ENCODE measurements at places on chromosomes 5 and 9. TPM values are rescaled to one million over a fixed set of nuclear protein-coding genes. Genes with fewer than 3 reads are reported as not detected.

- no peak overlapping the region for H3K27ac ChIP-seq
- peaks cover 7% of the 10 kb centered on the region for H3K4me1 ChIP-seq
- H3K36me3 ChIP-seq, result peaks cover 100% of the 10 kb centered on the region
- no peak for ATAC-seq
Measured at GRCh38 chr5:10393491-10393890, 40.0 kb downstream of the MARCHF6 start.

- H3K27me3 ChIP-seq, result peaks cover 28% of the 10 kb centered on the region
- H3K4me3 ChIP-seq, result no peak overlapping the region
- no peak overlapping the region for H3K27ac ChIP-seq
- no peak for ATAC-seq
- no peaks in the 10 kb centered on the region for H3K4me1 ChIP-seq
Measured at GRCh38 chr9:134932171-134932570, 14.5 kb upstream of the FCN1 start.

The FBXW11 gene
- total RNA-seq, result 51.4 TPM

GRCh38 chr5:172624083-172624995 is 16.7 kb upstream of the NEURL1B start:
- H3K27me3 ChIP-seq, result peaks cover 11% of the 10 kb centered on the region
- no peaks in the 10 kb centered on the region for H3K36me3 ChIP-seq
- no peak for ATAC-seq
- H3K27ac ChIP-seq, result no peak overlapping the region

GRCh38 chr5:15654779-15655178 is 154.8 kb downstream of the FBXL7 start:
- no peak for ATAC-seq
- no peak overlapping the region for H3K4me3 ChIP-seq
- H3K4me1 ChIP-seq, result no peaks in the 10 kb centered on the region
- no peak overlapping the region for H3K27ac ChIP-seq
- H3K36me3 ChIP-seq, result no peaks in the 10 kb centered on the region

DNA sequence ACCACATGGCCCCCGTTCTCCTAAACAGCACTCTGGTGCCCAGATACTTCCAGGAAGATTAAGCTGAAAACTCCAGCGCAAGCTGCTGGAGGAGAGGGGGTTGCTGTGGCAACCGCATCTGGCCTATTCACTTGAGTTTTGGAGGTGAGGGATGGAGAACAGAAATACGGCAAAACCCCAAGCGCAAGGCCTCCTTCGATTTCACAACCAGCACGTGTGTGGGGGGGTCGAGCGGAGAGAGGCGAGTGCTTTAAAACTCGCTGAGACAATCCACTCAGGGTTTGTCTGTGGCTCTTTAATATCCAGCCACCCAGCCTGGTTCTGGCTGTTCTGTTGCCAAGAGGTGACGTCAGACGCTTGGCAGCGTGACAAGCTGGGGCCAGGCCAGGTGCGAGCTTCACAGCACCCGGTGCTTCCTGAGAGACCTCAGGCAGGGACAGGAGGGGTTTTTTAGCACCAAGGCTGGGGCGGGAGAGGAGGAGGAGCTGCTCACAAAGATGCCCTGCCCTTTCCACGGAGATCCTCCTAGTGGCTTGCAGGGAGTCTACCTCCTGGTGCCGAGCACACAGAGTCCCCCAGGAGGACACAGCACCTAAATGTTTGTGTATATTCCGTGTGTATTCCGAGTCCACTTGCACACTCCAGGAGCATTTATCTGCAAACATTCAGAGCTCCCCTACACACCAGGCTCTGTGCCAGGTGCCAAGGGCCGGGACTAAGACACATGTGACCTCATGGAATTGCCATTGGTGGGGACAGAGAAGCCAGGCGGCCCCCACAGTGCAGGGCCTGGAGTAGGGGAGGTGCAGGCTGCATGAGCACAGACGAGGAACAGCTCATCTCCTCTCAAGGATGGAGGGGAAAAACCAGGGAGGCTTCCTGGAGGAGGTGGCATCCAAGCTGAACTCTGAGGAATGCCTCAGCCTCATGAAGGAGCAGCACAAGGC is 194.6 kb downstream of the OLFM1 start:
- H3K4me1 ChIP-seq, result no peaks in the 10 kb centered on the region
- no peaks in the 10 kb centered on the region for H3K36me3 ChIP-seq
- H3K4me3 ChIP-seq, result no peak overlapping the region
- H3K27ac ChIP-seq, result no peak overlapping the region
- ATAC-seq, result no peak

The BARHL1 gene
- not detected for total RNA-seq

GRCh38 chr5:133754575-133755169 is 142.3 kb upstream of the FSTL4 start:
- no peaks in the 10 kb centered on the region for H3K36me3 ChIP-seq
- no peaks in the 10 kb centered on the region for H3K4me1 ChIP-seq
- H3K4me3 ChIP-seq, result no peak overlapping the region
- ATAC-seq, result peak; percentile 37
- H3K27ac ChIP-seq, result no peak overlapping the region

DNA sequence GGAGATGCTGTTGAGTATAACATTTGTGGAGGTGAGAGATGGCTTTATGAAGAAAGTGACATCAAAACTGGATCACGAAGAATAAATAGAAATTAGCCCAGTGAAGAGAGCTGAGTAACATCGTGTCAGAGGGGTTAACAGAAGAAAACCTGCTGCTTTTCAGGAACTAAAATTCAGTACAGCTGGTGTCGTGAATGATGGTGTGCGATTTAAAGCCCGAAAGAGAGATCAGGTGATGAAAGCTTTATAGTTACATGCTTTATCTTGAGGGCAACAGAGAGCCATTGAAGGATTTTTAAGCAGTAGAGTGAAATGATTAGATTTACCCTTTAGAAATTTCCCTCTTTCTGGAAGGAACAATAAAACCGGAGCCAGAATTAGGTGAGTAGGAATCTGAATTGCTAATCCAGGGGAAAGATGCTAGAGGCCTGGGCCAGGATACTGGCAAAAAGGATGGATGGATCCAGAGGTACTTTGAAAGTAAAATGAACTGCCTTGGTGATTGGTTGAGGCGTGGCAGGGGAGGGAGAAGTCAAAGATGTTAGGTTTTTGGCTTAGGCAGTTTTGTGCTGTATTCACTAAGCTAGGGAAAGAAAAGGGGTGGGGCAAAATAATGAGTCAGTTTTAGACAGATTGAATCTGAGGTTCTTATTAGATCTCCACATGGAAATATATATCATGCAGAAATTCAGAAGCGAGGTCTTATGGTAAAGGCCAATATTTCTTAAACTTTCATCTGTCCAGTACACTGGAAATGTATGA is 3.4 kb downstream of the LRRC70 start:
- no peaks in the 10 kb centered on the region for H3K36me3 ChIP-seq
- H3K4me1 ChIP-seq, result peaks cover 30% of the 10 kb centered on the region
- H3K4me3 ChIP-seq, result no peak overlapping the region
- no peaks in the 10 kb centered on the region for H3K27me3 ChIP-seq

The CCDC112 gene
- total RNA-seq, result 1.4 TPM

The CFAP90 gene
- not detected for total RNA-seq

- H3K4me3 ChIP-seq, result peak overlapping the region; percentile 34
- H3K27ac ChIP-seq, result peak overlapping the region; percentile 70
- peaks cover 15% of the 10 kb centered on the region for H3K4me1 ChIP-seq
- ATAC-seq, result peak; percentile 74
- no peaks in the 10 kb centered on the region for H3K36me3 ChIP-seq
- no peaks in the 10 kb centered on the region for H3K27me3 ChIP-seq
Measured at GRCh38 chr9:124239249-124240073, 18.3 kb upstream of the NEK6 start.

The FOXD4 gene
- total RNA-seq, result 0.22 TPM
